ENCODE measurements at places on chromosomes 16 and 17. TPM values are rescaled to one million over a fixed set of nuclear protein-coding genes. Genes with fewer than 3 reads are reported as not detected.

GRCh38 chr16:89018282-89019158, 41.5 kb upstream of the CBFA2T3 start:
- no peak for DNase-seq

DNA sequence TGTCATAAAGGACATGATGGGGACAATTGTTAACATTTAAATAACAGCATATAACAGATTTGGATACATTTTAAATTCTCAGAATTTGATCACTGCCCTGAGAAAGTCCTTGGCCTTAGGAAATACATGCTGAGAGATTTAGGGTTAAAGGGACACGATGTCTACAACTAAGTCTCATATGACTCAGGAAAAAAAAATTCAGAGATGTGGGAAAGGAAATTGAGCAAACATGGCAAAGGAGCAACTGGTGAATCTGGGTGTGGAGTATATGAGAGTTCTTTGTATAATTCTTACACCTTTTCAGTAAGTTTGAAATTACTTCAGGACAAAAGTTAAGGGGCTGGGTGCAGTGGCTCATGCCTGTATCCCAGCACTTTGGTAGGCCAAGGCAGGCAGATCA, 18.2 kb downstream of the MPP3 start:
- peak; percentile 53 for DNase-seq

GRCh38 chr16:49467540-49468372, 94.2 kb downstream of the C16orf78 start:
- DNase-seq, result no peak

GRCh38 chr17:41211845-41212466, 14.5 kb upstream of the KRTAP9-2 start:
- DNase-seq, result peak; percentile 52

DNA sequence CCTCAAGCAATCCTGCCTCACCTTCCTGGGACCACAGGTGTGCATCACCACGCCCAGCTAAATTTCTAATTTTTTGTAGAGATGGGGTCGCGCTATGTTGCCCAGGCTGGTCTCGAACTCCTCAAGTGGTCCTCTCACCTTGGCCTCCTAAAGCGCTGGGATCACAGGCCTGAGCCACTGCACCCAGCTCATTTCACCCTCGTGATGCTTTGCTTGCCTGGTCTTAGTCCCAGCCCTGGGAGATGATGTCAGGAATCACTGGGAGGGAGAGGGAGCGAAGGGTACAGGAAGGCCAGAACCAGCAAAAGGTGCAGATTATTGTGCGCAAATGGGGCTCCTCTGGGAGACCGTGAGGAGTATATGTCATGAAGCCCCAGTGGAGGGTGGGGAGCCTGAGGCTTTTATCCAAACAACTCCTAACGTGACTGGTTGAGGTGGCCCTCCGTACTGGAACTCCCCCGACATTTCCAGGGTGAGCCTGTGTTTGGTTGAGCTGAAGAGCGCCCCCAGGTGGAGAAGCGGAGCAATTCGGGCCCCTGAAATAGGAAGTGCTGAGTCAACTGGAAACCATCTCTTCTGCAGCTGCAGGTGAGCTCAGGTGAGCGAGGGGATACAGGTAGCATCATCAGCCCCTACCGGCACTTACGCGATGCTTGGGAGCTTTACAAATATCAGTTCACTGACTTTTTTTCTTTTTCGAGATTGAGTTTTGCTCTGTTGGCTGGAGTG, 41.2 kb upstream of the HAPSTR1 start:
- no peak for DNase-seq

- DNase-seq, result no peak
Observed at GRCh38 chr16:454397-454940, 29.0 kb downstream of the RAB11FIP3 start.

DNA sequence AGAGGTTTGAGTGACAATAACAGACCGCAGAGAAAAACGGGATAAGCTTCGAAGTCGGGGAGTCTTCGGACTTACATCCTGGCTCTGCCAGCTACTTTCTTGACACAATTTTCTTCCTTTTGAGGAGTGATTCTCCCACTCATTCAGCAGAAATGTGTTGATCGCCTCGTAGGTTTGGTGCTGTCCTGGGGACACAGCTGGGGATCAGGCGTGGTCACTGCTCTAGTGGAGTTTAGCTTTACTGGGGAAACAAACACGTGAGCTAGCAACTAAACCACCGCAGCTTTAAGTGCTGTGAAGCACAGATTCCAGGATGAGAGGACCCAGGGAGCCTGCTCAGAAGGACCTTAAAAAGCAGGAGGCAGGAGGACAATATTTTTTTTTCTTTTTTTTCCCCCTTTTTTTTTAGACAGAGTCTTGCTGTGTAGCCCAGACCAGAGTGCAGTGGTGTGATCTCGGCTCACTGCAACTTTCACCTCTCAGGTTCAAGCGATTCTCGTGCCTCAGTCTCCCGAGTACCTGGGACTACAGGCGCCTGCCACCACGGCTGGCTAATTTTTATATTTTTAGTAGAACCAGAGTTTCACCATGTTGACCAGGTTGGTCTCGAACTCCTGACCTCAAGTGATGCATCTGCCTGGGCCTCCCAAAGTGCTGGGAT, 858 bp downstream of the NUBP1 start:
- DNase-seq, result peak; percentile 19

- DNase-seq, result no peak
Observed at GRCh38 chr17:72726936-72727335, 365.6 kb downstream of the SLC39A11 start.

DNA sequence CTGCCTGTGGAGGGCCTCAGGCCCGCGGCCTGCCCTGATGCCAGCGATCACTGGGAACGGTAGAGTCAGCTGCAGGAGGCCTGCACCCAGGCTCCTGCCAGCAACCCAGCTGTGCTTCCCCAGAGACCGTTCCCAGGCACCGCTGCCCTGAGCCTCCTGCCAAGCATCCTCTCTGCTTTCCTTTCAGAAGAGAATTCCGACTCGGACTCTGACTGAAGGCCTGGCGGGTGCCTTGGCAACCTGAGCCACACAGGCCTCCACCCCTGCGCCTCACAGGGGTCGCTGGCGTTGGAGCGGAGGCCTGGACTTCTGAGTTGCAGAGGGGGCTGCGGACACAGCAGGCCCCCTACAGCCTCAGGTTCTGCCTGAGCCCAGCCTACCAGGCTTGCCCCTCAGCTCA, 7.9 kb downstream of the CMTM3 start:
- no peak for DNase-seq

DNA sequence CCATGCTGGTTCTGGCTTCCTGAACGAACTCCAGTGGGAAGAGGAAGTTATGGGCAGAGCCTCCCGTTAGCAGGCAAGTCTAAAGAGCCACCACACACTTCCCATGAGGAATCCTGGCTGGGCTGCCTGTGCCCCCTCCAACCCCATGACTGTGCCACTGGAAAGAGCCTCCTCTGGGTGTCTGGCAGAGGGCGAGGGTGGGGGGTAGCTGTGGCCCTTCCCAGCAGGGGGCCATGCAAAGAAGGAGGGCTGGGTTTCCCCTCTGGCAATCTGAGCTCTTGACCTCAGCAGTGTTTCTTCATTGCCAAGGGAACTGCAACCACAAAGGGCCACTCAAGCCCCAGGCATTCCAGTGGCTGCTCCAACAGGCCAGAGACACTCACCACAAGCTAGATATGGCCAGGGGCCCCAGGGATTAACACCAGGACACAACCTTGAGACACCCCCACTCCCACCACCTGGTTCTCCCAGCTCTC, 1.7 kb upstream of the RRAD start:
- DNase-seq, result peak; percentile 61

GRCh38 chr17:28743243-28744103, at the start of gene TRAF4:
Gene TRAF4, plus strand, starts transcription at chr17:28744011. Its CDS starts 102 bp downstream, at chr17:28744113.
- peak; percentile 70 for DNase-seq

GRCh38 chr17:3527896-3528295, 29.7 kb downstream of the TRPV3 start:
- no peak for DNase-seq

DNA sequence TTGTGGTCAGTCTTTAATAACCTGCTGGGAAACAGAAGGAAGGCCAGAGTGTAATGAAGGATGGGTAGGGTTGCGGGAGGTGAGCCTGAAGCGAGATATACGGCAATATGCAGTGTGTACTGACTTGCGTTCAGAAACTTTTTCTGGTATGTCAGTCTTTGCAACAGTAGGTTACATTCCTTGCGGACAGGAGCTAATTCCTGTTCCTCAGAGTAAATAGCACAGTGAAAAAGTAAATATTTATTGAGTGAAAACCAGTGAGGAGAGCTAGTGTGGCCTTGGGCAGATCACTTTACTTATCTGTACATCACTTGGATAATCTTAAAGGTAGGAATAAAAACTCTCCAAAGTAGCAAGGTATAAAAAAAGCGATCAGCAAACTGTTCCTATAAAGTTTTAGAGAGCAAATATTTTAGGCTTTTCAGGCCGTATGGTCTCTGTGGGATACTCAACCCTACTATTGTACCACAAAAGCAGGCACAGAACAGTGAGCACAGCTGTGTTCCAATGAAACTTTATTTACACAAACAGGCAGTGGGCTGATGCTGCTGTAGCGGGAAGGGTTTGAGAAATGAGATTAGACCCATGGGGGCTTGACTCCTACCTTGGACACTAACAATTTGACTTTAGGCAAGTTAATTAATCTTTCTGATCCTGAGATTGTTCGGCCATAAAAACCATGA, 348.0 kb downstream of the UTP18 start:
- DNase-seq, result no peak

GRCh38 chr17:11601661-11602060, 3.4 kb downstream of the DNAH9 start:
- DNase-seq, result no peak

- no peak for DNase-seq
Observed at GRCh38 chr17:29369831-29370735, 20.1 kb upstream of the TAOK1 start.

DNA sequence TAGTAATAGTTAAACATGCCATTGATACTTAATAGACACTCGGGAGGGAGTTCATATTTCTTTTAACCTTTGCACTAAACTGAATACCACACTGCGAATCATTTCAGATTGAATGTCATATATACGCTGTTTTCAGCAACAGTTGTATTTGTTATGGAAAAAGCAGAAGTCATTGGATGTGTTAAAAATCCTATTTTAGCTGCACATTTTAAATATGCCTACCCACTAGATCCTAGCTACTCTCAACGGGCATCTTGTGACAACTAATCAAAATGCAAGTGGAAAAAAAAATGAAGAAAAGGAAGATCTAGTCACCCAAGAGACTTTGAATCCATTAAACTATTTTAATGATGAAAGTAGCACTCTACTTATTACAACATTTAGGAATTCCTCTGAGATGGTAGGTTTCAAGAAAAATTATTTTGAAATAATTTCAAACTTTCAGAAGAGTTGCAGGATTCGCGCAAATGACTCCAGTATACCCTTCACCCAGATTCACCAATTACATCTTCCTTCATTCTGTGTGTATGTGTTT, 51.4 kb upstream of the MNT start:
- DNase-seq, result no peak

- DNase-seq, result peak; percentile 54
Observed at GRCh38 chr17:27315322-27315721, 21.4 kb downstream of the WSB1 start.

DNA sequence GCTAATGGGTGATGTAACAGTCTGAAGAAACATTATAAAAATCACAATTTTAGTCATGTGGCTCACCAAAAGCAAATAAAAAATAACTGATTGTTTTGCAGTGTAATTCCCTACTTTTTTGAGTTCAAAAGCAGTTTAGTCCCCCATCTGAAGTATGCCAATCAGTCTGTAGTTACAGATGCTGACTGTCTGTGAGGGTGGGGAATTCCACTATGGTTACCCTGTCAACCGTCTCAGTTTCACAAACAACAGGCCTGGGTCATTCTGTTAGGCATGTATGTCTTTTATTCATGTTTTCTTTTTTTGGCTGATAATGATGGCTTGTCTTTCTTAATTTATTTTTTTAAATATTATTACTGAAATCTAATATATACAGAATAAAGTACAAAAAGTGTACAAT, 69.3 kb downstream of the STXBP4 start:
- no peak for DNase-seq

DNA sequence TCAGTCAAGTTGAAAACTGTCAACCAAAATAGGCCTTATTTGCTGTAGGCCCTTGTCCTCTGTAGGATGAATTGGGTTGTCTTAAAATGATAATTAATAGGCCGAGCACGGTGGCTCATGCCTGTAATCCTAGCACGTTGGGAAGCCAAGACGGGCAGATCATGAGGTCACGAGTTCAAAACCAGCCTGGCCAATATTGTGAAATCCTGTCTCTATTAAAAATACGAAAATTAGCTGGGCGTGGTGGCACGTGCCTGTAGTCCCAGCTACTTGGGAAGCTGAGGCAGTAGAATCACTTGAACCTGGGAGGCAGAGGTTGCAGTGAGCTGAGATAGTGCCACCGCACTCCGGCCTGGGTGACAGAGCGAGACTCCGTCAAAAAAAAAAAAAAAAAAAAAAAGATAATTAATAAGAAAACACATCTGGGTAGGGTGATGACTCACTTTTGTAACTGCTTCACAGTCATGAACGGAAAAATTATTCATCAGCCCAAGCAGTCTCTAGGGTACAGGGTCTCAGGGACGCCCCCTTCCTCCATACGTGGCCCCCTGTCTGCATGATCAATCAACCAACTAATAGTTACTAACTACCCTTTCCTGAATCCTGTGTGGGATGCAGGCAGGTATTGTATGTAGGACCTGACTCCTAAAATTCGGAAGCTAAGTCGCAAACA, 137.0 kb upstream of the RCVRN start:
- DNase-seq, result no peak

GRCh38 chr17:29533976-29534375, 32.9 kb downstream of the ABHD15 start:
- DNase-seq, result no peak

- no peak for DNase-seq
Observed at GRCh38 chr17:4711661-4712181, 1.3 kb downstream of the ARRB2 start.

GRCh38 chr16:57773655-57774295, 28.5 kb downstream of the KIFC3 start:
- DNase-seq, result no peak

Gene ABHD15
- polyA plus RNA-seq, result 5.2 TPM

Gene AGRP
- polyA plus RNA-seq, result not detected

Gene RND2
- polyA plus RNA-seq, result 0.89 TPM

Gene PNMT
- polyA plus RNA-seq, result not detected

Gene FOXN1
- not detected for polyA plus RNA-seq

Gene TP53TG3B
- polyA plus RNA-seq, result not detected

Gene SMTNL2
- not detected for polyA plus RNA-seq

Gene GUCY2D
- polyA plus RNA-seq, result 0.01 TPM

Gene PFAS
- polyA plus RNA-seq, result 15.6 TPM

Gene ABCC12
- not detected for polyA plus RNA-seq

Gene CTRB2
- not detected for polyA plus RNA-seq

Gene KCNG4
- polyA plus RNA-seq, result not detected

Gene DPEP3
- not detected for polyA plus RNA-seq

Gene HOXB5
- not detected for polyA plus RNA-seq

Gene CHST6
- polyA plus RNA-seq, result 0.12 TPM

Gene NPIPA3
- 4.4 TPM for polyA plus RNA-seq

Gene NACA2
- 0.15 TPM for polyA plus RNA-seq
